ENCODE measurements at places on chromosomes 4 and X.
A peak's percentile ranks its signal among the peaks of the same experiment; 100 is the strongest.

- DNase-seq: no peak
Observed at GRCh38 chr4:143539670-143540023, 26.1 kb downstream of the SMARCA5 start.

DNA sequence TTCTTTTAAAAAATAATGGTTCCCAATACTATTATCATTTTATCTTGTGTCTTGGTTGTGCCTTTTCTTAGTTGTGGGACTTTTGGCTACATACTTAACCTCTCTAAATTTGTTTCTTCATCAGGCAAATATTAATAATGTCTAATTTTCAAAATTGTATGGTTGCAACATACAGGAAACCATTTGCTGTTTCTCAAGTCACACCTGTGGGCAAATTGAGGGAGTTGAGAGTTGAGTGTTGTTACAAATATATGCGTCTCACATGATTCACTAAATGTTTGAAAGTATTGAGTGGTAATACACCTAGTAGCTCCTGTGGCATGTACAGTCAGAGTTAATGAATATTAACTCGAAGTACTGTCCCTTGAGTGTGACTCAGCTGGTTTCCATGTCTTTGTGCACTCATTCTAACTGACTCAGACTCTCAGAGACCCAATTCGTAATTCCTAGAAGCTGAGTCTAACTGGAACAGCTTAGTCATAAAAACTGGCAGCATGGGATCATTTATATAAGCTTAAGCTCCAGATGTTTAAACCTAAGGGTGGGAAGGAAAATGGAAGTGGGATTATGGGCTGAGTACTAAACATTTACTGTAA lies 802.4 kb downstream of the TRIML1 start:
- peak; percentile 74 for DNase-seq

DNA sequence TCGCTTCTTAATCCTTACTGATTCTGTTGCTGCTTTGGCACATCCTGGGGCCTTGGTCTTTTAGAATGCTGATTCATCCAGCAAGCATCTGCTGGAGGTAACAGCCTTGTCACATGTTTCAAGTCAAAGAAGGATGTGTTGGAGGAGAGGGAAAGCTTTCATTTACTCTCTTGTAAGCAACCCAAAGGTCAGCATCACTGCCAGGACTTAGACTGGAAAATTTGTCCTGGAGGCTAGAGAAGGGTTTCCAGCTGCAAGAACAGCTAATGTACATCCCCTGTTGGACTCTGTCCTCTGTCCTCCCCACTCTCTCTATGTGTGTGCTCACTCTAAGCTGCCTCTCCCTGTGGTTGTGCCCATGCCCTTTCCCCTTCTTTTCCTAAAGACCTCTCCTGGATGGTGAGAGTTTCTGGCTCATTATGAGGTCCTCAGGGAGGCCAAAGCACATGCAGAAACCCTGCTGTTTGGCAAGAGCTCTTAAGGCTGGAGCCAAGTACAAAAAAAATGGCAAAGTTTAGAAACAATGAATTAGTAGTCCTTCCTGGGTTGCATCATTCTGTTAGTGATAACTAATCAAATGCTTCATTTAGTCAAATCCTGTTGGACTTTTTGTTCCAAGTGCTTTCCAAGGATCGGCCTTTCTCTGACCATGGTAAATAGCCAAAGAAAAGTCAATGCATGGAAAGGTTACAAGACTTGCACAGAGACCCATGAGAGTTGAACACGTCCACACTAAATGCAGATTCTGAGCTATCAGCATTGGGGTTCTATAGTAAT lies 13.4 kb upstream of the SRPX start:
- peak; percentile 33 for DNase-seq

- DNase-seq: no peak
Observed at GRCh38 chr4:116361790-116362189, 723.6 kb downstream of the TRAM1L1 start.

DNA sequence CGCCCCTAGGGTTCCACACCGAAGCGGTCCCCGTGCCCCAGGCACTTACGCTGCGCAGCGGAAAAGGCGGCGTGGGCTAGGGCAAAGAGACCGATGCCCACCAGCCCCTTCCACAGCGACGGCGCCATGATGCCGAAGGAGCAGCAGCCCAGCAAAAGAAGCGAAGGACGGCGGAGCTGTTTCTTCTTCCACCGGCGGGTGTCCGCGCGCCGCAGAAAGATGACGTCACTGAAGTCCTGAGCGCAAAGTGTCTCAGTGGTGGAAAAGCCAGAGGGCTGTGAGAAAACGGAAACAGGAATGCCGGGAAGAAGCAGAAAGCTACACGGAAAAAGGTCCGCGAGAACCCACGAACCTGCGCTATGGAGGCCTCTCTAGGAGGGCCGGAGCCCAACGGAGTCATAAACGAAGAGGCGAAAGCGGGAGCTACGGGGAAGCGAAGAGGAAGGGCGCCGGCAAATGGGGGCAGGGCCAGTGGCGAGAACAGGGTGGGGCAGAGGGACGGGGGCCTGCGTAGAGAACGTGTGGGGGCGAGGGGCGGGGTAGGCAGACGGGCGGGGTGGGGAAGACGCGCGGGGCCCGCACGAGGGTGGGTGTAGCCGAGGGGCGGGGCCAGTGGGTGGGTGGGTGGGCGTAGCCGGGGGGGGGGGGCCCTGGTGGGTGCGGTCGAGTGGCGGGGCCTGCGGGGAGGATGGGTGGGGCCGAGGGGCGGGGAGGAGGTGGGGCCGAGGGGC lies at the start of gene MMGT1:
Gene MMGT1, minus strand, starts transcription at position 441 of the 731 bp plus-strand sequence. Its CDS starts 313 bp downstream, at position 128.
- peak; percentile 95 for DNase-seq

- DNase-seq: no peak
Observed at GRCh38 chr4:65508168-65508567, 162.1 kb downstream of the EPHA5 start.

DNA sequence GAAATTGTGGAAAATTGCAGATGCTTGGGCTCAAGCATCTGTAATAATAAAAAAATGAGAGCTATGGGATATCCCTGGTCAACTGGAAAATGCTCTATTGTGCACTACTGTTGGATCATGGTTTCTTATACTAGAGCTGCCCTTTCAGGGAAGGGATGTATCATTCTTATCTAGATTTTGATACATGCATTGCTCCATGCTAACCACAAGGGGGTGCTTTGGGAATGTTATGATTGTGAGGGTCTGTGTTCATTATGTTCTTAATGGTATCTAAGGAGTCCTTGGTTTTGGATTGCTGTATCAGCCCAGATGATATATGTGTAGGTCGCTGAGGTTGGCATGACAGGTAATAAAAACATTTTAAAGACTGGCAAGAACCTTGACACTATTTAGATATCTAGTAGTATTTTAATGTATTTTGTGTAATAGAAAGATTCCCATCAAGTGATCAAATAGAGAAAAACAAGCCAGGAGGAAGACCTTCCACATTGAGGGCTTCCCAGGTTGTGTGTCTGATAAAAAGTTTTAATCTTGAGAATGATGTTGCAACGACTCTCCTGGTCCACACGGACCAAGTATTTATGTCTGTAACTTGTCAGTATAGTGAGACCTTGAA lies 49.2 kb upstream of the TLR2 start:
- DNase-seq: peak; percentile 42

- DNase-seq: peak; percentile 46
Observed at GRCh38 chr4:119493419-119493818, 135.2 kb downstream of the PDE5A start.

DNA sequence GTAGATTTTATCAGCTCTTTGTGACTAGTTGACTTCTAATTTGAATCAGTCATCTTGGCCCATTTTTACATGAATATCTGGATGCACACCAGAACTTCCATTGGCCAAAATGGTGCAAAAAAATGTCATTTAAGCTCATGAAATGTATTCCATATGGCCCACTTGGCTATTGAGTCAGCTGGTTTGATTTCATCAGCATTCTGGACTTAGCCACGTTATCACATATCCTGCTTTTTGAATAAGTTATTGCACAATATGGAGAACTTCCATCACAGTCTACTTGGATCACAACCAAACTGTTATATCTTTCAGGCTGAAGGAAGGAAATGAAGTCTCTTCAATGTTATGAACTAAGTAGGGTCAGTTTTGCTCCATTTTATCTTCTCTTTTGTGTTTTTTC lies 640.6 kb downstream of the PCDH7 start:
- no peak for DNase-seq

- no peak for DNase-seq
Observed at GRCh38 chr4:153523164-153523796, 57.1 kb downstream of the TMEM131L start.

GRCh38 chr4:156948738-156949137 lies 22.9 kb downstream of the PDGFC start:
- no peak for DNase-seq

- DNase-seq: no peak
Observed at GRCh38 chr4:177313263-177313662, 3.6 kb downstream of the NEIL3 start.

- DNase-seq: peak; percentile 34
Observed at GRCh38 chr4:113955411-113955810, 24.0 kb downstream of the ARSJ start.

DNA sequence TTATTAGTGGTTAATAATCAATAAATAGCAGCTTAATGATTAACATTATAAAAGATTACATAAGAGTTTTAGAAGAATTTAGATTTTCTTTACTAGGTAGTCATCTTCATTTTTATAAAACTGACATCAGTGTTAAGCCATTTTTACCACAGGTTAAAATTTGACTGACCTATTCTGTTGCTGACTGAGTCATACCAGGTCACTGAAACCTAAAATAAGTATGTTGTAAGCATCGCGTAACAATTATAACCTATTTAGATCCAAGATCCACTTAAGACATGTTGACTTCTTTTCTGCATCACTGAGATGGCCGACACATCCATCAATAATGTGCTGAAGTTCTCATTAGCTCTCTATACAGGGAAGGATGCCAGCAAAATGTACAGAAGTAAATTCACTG lies 36.7 kb downstream of the ARX start:
- no peak for DNase-seq

DNA sequence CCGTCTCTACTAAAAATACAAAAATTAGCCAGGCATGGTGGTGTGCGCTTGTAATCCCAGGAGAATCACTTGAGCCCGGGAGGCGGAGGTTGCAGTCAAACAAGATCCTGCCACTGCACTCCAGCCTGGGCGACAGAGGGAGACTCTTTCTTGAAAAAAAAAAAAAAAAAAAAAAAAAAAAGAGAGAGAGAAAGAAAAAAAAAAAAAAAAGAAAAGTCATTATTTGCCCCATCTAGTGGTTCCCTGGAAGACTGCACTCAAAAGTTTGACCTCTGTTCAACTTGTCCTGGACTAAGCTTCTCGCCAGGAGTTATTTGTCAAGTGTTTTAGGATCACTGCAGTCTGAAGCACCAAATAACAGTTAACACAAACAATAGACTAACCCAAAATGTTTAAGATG lies 45.3 kb upstream of the KCTD8 start:
- DNase-seq: peak; percentile 71

GRCh38 chr4:4560642-4561041 lies 18.8 kb upstream of the STX18 start:
- DNase-seq: no peak

GRCh38 chr4:55318175-55319129 lies 27.6 kb upstream of the SRD5A3 start:
- DNase-seq: no peak

- no peak for DNase-seq
Observed at GRCh38 chr4:2786152-2786671, 6.7 kb upstream of the SH3BP2 start.

GRCh38 chr4:4752576-4753401 lies 106.7 kb upstream of the MSX1 start:
- DNase-seq: no peak

DNA sequence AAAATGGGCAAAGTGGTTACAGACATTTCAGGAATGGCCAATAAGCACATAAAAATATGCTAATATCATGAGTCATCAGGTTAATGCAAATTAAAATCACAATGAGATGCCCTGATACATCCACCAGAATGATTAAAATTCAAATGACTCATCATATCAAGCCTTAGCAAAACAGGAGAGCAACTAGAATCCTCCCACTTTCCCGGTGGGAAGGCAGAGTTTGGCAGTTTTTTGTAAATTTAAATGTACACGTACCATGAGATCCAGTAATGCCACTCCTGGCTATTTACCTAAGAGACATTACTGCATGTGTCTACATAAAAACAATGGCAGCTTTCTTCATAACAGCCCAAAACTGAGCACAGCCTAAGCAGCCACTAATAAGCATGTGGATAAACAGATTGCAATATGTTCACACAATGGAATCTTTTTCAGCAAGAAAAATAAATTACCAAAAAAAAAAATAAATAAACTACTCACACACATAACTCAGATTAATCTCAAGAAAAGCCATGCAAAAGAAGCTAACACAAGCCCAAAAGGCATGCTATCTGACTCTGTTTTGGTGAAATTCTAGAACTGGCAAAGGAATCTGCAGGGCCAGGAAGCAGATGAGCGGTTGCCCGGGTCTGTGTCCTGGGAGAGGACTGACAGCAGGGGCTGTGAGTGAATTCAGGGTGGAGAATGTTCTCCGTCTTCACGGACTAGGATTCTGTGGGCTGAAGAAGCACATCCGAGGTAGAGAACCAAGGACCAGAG lies 48.8 kb downstream of the AFAP1 start:
- peak; percentile 21 for DNase-seq

DNA sequence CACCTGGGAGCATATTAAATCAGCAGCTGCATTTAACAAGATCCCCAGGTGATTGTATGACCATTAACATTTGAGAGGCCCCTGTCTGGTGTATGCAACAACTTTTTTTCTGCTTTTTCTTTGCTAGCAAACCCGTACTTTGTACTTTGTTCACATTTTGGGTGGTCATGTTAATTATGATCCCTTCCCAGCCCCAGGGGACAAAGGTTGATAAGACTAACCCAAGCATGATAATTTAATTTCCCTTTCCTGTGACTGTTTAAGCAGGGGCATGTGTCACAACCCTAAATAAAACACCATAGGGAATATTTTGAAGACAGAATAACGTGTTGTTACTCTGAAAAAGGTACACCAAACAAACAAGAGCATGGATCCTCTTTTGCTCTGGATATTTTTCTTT lies 332.0 kb downstream of the PCDH18 start:
- DNase-seq: no peak

DNA sequence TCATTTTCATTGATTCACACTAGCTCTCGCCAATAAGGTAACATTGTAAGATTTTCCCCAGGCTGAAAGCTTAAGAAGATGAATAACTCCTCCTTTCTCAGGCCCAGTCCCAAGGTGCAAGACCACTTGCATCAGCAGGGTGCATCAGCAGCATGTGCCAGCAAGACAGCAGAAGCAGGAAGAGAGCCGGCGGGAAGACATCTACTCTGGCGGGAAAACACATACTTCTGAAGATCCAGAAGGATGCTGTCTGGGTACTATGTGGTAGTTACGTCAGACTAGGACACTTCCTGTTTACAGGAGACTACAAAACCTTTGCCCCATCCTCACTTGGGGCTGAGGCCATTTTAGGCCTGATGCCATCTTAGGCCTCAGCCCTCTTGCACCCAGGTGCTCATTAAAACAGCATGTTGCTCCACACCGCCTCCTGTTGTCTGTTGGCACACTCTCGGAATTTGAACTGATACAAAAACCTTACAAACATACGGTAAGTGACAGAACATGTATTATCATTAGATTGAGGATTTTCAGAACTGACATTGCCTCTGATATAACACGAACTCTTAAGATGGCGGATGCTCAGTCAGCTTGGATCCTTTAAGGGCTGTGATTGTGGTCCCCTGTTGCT lies 886.5 kb upstream of the EPHA5 start:
- DNase-seq: no peak

Data from DMS53 (cell line).